ENCODE measurements at places on chromosomes 6 and 20.

- DNase-seq: no peak
Observed at GRCh38 chr20:10540636-10541493, 105.8 kb downstream of the SLX4IP start.

DNA sequence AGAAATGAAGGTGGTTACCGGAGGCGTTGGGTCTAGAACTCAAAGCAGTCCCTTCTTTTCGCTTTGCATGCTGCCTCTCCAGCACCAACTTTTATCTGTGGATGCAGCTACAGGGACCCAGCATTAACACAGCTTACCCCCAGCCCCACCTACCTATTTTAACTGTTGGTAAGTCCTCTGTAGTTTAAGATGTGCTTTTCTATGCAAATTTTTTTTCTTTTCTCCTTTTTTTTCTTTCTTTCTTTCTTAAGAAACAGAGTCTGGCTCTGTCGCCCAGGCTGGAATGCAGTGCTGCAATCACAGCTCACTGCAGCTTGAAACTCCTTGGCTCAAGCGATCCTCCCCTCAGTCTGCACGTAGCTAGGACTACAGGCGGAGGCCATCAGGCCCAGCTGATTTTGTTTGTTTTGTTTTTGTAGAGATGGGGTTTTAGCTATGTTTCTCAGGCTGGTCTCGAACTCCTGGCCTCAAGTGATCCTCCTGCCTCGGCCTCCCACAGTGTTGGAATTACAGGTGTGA, 6.5 kb upstream of the USP45 start:
- no peak for DNase-seq

DNA sequence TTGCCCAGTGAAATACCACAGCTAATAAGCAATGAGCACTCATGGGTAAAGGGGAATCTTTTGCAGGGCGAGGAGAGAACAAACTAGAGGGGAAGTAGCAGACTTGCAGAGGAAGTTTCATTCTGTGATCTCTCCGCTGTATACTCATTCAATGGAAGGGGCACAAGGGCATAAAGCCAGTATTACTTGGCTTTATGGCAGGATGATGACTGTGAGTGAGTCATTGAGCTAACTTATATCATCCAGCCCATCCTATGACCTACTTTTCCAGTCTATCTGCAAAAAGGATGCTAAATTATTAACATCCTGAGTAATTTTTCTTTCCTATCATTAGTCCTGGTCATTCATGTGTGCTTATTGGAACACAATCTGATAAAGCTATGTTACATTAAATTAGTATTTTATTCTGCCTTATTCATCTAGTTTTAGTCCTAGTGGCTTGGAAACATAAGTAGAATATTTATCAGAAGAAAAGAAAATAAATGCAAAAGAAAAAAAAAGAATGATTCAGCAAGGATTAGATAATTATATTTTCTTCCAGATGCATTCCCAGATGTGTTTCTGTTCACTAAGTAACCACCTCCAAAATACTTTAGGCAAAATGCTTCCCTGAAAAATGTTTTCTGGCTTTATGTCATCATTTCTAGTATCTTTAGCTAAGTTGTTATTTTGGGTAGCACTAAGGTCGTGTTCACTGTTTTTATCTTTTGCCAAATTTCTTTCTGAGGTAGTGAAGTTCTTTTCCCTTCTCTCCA, 471.7 kb downstream of the CDKAL1 start:
- DNase-seq: no peak

DNA sequence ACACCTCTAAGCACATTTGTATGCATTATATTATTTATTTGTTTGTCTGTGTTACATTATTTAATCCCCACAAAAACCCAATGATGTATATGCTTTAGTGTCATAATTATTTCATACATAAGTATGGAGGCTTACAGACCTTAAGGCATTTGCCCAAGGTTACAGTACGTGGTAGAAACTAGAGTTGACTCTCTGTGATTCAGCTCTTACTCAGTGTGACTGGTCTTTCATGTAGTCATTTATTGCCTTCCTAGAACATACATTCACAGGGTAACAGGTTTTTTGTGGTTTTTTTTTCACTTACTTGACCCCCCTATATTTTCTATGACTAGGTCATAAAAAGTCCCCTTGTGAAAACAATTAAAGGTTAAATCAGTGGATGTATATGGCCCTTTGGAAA, 566.8 kb downstream of the TFAP2A start:
- DNase-seq: no peak

All from DMS79 (cell line).